ENCODE measurements at places on chromosomes 1 and 21.

DNA sequence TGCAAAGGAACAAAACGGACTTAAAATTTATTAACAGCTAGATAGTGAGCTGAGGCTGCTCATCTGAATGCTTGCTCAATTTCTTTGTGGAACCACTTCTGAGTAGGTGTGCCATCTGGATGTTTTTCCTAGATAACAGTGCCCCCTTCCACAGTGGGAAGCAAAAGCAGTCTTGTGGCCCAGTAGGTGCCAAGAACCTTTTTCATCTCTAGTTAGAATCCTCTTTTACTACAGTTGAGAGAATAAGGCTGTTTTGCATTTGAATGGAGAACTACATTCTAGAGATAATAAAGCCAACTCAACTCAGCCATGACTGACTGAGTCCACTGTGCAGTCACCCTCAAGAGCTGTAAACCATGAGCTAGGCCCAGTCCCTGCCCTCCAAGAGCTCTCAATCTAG, 13.3 kb downstream of the F3 start:
- no peak for DNase-seq

DNA sequence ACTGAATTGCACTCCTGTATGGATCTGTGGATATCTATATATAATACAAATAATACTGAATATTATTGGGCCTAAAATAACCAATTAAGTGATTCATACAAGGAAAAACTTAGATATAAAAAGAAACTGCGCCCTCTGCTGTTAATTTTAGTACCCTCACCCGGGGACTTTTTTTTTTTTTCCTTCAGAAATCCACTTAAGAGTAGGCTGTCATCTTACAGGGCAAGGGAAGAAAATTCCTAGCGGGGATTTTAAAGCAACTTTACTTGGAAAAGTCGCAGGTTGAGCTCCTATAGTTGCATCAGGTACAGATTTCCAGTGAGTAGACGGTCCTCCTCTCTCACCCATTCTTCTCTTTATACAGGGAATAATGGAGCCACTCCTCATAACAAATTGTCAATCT, 1.3 kb downstream of the NTNG1 start:
- DNase-seq = no peak

- no peak for DNase-seq
Measured at GRCh38 chr21:41634858-41635257, 126.9 kb upstream of the TMPRSS2 start.

GRCh38 chr1:229410692-229411433, 23.0 kb downstream of the ACTA1 start:
- no peak for DNase-seq

DNA sequence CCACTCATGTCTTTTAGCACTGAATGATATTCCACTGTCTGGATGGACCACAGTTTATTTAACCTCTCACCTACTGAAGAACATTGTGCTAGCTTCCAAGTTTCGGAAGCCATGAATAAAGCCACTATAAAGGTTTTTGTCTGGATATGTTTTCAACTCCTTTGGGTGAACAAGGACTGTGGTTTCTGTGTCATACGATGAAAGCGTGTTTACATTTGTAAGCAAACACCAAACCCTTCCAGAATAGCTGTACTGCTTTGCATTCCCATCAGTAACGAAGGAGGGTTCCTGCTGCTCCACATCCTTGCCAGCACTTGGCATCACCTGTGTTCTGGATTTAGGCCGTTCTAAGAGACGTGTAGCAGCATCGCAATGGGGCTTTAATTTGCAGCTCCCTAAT, 10.7 kb upstream of the ARHGEF16 start:
- no peak for DNase-seq

- DNase-seq = no peak
Measured at GRCh38 chr1:17874710-17875109, 119.6 kb downstream of the ACTL8 start.

- DNase-seq = no peak
Measured at GRCh38 chr21:31660259-31660565, 719 bp downstream of the SOD1 start.

GRCh38 chr1:5200006-5200405, 545.6 kb downstream of the AJAP1 start:
- DNase-seq = no peak

DNA sequence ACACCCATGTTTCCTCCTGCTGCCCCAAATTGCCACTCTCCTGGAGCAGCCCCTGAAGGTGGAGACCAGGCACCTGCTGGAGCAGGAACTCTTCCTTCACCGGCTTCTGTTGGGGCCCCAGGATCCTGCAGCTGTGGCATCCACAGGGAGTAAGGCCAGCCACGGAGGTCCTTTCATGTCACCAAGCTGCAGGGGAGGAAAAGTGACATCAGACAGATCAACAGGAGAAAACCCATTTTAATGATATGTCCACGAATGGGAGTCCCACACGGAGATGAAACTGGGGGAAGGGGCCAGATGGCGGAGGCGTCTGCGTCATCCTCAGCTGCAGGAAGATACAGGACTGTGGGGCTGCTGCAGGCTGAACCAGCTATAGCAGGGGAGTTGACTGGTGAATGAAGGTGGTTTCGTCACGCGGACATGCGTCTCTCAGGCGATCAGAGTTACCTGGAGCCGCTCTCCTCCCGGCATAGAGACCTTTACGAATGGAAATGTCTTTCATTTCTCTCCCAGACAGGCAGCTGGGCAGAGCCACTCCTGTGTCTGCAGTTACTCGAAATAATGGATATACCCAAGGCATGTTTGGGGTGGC, 9.9 kb downstream of the TP73 start:
- DNase-seq = no peak

DNA sequence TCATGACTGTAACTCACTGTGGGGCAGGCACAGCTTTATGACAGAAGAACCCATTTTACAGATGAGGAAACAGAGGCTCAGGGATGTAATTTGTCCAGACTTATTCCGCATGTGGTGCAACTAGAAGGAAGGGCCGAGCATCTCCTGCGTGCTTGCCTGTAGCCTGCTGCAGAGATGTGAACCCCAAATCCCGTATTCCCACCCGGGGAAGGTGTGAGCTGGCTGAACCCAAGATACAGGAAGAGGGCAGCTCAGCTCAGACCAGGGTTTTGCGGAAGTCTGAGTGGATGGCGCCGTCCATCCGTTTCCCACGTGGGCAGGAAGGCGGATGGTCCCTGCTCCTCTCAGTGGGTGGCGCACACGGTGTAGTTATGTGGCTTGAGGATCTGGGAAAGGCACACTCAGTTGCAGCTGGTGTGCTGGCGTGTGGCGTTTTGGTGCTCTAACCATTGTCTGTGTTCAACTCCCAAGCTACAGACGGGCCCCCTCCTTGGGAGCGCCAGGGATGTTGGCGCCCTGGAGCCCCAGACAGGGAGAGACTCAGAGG, 1.2 kb downstream of the CROCC start:
- no peak for DNase-seq

- DNase-seq = no peak
Measured at GRCh38 chr1:246795906-246796694, 71.9 kb downstream of the SCCPDH start.

DNA sequence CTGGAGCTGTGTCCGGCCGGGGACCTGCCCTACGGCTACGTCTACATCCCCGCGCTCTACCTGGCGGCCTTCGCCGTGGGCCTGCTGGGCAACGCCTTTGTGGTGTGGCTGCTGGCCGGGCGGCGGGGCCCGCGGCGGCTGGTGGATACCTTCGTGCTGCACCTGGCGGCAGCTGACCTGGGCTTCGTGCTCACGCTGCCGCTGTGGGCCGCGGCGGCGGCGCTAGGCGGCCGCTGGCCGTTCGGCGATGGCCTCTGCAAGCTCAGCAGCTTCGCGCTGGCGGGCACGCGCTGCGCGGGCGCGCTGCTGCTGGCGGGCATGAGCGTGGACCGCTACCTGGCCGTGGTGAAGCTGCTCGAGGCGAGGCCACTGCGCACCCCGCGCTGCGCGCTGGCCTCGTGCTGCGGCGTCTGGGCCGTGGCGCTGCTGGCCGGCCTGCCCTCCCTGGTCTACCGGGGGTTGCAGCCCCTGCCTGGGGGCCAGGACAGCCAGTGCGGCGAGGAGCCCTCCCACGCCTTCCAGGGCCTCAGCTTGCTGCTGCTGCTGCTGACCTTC, 412 bp downstream of the GPR25 start:
- no peak for DNase-seq

DNA sequence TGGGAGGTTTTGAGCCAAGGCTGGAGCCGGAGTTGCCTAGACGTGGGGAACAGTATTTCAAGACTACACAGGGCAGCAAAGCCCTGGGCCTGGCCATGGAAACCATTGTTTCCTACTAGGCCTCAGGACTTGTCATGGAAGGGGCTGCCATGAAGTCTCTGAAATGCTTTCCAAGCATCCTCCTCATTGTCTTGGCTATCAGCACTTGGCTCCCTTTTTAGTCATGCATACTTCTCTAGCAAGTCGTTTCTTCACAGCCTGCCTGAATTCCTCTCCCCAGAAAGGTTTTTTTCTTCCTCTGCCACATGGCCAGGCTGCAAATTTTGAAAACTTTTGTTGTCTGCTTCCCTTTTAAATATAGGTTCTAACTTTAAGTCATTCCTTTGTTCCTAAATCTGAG, 406.6 kb upstream of the TMPRSS15 start:
- no peak for DNase-seq

DNA sequence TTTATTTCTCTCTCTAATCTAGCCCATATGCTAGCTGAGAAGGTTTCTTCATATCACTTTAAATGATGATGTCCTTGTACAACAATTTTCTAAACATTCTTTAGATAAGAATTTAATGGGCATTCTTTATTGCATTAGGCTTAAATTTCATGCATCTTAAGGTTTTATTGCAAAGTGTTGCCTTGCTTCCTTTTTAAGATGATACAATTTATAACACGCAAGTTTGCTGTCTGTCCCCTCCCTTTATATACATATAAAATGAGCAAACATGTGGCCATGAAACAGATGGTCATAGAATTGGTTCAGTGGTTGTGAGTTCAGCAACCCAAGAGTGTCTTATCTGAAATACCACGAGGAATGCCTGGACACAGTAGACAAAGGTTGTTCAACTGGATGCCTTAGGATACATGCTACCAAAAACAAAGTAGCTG, 12.1 kb downstream of the NBPF3 start:
- no peak for DNase-seq

Data from activated CD4-positive, alpha-beta T cell treated with anti-CD3 and anti-CD28 coated beads, Interleukin-2, amount 50 U/mL, for 4 hours (primary cell).